ENCODE measurements at places on chromosomes 7 and 10. TPM values are rescaled to one million over a fixed set of nuclear protein-coding genes. Genes with fewer than 3 reads are reported as not detected.

- H3K4me1 ChIP-seq: no peaks in the 10 kb centered on the region
- no peaks in the 10 kb centered on the region for H3K27me3 ChIP-seq
- DNase-seq: no peak
- H3K4me3 ChIP-seq: no peak overlapping the region
- H3K36me3 ChIP-seq: no peaks in the 10 kb centered on the region
Observed at GRCh38 chr10:123786306-123786705, 105.3 kb downstream of the CPXM2 start.

DNA sequence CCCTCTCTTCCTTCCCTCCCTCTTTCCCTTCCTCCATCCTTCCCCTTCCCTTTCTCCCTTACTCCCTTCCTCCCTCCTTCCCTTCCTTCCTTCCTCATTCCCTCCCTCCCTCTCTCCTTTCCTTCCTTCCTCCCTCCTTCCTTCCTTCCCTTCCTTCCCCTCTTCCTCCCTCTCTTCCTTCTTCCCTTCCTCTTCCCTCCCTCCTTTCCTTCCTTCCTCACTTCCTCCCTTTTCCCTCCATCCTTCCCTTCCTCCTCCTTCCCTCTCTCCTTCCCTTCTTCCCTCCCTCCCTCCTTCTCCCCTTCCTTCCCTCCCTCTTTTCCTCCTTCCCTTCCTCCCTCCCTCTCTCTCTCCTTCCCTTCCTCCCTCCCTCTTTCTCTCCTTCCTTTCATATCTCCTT is 12.7 kb upstream of the SLC18A2 start:
- no peak overlapping the region for H3K27ac ChIP-seq
- no peaks in the 10 kb centered on the region for H3K4me1 ChIP-seq
- no peaks in the 10 kb centered on the region for H3K36me3 ChIP-seq
- no peaks in the 10 kb centered on the region for H3K27me3 ChIP-seq
- no peak overlapping the region for H3K4me3 ChIP-seq

GRCh38 chr10:89393898-89394297 is 1.5 kb downstream of the IFIT1 start:
- H3K36me3 ChIP-seq: no peaks in the 10 kb centered on the region
- no peaks in the 10 kb centered on the region for H3K27me3 ChIP-seq
- no peak overlapping the region for H3K27ac ChIP-seq
- peaks cover 8% of the 10 kb centered on the region for H3K4me1 ChIP-seq
- H3K4me3 ChIP-seq: no peak overlapping the region

- H3K27ac ChIP-seq: no peak overlapping the region
- H3K4me3 ChIP-seq: no peak overlapping the region
- H3K4me1 ChIP-seq: no peaks in the 10 kb centered on the region
- no peaks in the 10 kb centered on the region for H3K36me3 ChIP-seq
- DNase-seq: no peak
Observed at GRCh38 chr10:114613237-114613979, 44.7 kb downstream of the ABLIM1 start.

TET1 gene
- total RNA-seq: 5.9 TPM
